ENCODE measurements at places on chromosomes 6 and 20.

GRCh38 chr6:113719545-113719944, 137.6 kb upstream of the MARCKS start:
- DNase-seq = no peak

DNA sequence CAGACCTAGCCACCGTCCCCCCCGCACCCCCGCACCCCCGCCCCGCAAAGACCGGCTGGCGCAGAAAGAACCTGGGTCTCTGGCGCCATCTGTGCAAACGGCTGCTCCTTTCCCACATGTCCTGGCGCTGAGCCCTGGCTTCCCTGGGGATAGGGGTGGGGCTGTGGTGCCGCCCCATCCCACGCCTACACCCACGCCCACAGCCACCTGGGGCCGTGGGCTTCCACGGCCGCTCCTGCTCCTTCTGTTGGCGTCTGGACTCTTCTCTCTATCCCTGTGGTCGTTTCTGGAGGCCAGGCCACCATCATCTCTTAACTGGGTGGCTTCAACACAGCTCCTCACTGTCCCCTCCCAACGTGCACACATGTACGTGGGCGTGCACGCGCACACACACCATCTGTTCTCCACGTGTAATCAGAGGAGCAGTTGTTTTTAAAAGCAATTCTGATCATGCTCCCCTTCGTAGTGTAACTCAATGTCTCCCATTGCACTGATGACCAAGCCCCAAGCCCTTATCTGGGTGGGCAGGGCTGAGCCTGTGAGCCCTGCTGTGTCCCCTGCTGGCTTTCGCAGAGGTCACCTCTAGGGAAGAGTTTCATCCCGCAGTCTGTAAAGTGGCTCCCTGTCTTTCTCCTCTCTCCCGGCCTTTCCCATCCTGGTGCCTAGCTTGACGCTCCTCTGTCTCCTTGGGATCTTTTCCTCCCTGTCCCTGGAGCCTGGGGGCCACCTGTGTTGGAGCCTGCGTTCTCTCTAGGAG, 31.9 kb upstream of the FAM83D start:
- no peak for DNase-seq

DNA sequence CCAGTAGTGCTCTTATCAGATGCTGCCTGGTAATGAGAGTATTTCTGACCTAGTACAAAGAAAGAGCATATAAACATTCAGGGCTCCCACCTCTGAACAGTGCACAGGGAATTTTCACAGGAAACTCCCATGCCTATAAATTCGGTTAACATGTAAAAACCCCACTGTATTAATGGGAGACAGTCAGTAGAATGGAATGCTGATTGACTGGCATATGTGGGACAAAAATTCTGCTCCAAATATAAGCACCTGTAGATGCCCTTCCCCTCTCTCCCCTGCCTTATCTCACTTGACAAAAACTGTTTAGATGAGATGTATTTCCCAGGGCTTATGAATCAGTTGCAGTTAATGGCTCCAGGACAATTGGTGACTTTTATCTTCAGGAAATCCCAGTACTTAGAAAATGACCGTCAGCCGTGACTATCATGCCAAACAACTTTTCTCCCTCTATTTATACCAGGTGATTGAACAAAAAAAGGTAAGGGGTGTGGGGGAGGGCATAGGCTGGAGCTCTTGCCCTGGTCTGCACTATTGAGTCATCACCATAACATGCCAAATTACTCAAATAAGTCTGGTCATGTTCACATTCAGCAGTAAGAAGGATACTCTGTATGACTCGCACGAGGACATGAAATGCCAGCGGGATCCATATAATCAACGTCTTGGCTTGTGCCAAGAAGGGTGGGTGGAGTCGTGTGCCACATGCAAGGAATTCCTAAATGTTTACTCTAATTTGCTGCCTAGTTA, 176.4 kb upstream of the BMP2 start:
- no peak for DNase-seq

DNA sequence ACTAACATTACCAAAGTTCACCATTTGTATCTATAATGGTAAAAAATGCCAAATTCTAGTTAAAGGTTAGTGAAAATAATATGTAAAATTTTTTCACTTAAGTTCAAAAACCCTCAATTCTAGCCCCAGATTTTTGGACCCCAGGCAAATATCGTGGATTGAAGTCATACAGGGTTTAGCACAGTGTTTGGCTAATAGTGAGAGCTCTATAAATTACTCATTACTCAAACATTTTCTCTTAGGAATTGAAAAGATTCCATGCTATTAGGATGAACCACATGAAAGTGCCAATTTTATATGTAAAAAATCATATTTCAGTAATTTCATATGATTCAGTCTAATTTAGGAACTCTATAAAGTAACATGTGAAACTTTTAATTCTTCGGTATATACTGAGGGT, 170.3 kb upstream of the PREP start:
- DNase-seq = no peak

DNA sequence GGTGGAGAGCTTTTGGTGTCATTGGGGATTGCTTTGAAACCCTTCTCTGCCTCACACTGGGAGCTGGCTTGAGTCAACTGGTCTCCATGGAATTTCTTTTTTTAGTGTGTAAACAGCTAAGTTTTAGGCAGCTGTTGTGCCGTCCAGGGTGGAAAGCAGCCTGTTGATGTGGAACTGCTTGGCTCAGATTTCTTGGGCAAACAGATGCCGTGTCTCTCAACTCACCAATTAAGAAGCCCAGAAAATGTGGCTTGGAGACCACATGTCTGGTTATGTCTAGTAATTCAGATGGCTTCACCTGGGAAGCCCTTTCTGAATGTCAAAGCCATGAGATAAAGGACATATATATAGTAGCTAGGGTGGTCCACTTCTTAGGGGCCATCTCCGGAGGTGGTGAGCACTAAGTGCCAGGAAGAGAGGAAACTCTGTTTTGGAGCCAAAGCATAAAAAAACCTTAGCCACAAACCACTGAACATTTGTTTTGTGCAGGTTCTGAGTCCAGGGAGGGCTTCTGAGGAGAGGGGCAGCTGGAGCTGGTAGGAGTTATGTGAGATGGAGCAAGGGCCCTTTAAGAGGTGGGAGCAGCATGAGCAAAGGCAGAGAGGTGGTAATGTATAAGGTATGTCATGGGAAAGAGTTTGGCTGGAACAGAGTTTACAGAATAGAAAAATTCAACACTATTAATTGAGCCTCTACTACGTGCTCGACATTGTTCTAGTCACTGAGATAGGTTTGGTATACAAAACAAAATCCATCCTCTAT, 31.2 kb downstream of the SRSF3 start:
- DNase-seq = no peak

DNA sequence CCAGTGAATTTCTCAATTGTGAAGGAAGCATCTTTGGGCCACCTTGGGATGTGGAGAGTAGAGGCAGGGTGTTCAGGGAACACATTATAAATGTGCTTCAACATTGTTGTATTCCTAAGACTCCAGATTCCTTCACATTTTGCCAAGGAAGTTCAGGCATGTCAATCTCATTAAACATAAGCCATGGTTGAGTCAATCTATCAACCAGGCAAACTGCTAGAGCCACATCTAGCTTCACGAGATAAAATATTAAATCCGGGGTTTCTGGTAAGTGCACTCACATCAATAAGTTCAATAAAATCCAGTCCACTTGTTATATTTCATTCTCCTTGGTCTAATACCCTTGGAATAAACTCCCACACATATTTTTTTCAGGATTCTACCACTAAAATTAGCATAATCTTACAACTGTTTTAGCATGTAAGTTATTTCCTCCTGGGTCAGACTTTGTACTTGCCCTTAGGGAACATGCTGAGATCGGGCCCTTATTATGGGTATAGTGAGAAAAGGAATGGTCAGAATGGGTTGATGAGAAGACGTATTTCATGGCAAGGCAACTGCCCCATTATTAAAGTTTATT, 93.6 kb downstream of the ADTRP start:
- no peak for DNase-seq

DNA sequence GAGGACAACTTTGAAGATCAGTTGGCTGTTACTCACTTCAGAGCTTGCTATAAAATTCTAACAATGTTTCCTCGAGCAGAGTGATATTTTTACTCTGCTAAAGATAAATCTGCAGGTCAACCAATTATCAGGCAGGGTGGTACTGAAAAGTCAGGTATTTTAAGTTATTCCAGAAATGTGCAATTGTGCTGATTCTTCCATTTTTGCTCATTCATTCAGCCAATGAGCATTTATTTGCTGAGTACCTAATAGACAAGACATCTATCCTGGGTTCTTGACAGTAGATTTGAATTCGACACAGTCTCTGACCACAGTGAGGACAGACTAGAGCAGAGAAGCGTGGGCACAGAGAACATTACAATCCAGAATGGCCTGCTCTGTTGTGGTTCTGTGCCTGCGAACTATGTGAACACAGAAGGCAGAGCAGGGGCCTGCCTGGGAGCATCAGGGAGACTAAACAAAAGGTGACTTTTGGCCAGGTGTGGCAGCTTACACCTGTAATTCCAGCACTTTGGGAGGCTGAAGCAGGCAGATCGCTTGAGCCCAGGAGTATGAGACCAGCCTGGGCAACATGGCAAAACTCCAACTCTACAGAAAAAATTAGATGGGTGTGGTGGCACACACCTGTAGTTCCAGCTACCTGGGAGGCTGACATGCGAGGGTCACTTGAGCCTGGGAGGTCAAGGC, 14.8 kb downstream of the TPMT start:
- no peak for DNase-seq

- no peak for DNase-seq
Measured at GRCh38 chr6:52496631-52497030, 76.5 kb downstream of the EFHC1 start.

- DNase-seq = peak; percentile 40
Measured at GRCh38 chr6:21587179-21587960, 6.2 kb upstream of the SOX4 start.

GRCh38 chr6:42365021-42365420, 86.7 kb downstream of the TRERF1 start:
- no peak for DNase-seq

GRCh38 chr6:54935739-54936138, 89.2 kb downstream of the FAM83B start:
- DNase-seq = no peak

GRCh38 chr6:20632696-20633095, 98.4 kb downstream of the CDKAL1 start:
- DNase-seq = no peak

GRCh38 chr6:148177589-148178233, 164.9 kb upstream of the SASH1 start:
- peak; percentile 51 for DNase-seq

GRCh38 chr6:166318649-166319600, 10.7 kb upstream of the PRR18 start:
- no peak for DNase-seq

GRCh38 chr6:28979679-28980078, 25.4 kb downstream of the ZNF311 start:
- DNase-seq = no peak

DNA sequence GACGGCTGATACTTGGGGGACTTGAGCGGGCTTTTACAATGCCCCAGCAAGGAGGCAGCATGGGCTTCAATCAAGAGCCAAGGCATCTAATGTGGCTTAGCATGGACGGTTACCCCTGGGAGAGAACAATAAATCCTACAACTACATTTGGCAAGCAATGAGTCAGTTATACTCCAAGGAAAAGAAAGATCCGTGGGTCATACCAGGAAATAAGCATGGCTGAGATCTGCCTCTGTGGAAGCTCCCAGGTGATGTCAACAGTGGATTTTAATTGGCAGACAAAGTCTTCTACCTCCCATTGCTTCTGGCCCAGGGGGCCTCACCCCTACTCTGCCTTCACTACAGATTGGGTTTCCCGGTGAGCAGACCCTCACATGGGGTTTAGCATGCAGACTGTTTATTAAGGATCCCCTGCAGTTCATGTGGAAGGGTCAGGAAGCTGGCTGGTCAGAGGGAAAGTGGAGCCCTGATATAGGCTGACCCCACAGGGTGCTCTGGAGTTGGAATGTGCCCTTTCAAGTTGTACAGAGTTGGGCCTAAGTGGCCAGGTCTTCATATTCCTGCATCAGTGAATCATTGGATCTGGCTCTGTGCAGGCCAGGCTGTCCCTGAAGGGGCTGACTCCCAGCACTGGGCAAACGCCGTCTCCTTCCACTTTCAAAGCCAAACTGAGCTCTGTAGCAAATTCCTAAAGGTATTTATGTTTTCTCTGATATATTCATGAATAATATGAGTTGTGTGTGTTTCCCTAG, 91.3 kb upstream of the GGTLC1 start:
- DNase-seq = no peak

DNA sequence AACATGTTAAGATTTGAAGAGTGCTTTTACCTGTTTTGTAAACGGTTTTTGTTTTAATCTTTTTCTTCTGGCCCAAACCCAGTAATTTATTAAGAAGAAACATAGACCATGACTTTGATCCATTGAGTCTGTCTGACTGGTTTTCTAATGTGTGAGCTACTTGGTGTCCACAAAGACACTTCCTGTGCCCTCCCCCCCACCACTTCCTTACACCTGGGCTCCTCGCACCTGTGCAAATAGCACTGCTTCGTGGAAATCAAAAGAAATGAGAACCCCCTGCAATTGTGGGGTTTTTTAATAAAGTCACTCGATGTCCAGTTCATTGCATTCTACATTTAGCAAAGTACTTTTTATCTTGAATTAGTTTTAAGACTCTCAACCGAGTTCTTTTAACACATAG, 65.5 kb downstream of the SMOC2 start:
- no peak for DNase-seq

- no peak for DNase-seq
Measured at GRCh38 chr6:135305684-135306083, 124.6 kb downstream of the MYB start.

DNA sequence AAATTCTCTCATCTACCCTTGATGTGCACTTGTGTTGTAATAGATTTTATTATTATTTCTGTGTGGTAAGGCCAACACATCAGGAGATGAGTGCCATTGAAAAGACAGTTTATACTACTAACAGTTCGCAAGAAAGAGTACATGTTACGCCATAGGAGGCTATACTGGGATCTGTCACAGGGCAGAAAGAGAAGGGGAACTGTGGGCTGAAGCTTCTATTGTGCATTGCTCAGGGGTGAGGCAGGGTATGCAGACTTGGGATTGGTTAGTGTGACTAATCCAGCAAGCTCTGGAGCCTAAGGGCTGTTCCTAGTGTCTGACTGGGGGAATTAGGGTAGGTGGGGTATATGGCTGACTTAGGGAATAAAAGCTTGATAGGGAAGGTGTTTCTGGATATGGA, 50.9 kb downstream of the GPR63 start:
- no peak for DNase-seq

- DNase-seq = peak; percentile 62
Measured at GRCh38 chr6:7086488-7086887, 21.3 kb upstream of the RREB1 start.

- DNase-seq = peak; percentile 76
Measured at GRCh38 chr6:75602246-75603105, 796 bp downstream of the SENP6 start.

Data from stimulated activated CD4-positive, alpha-beta T cell treated with anti-CD3 and anti-CD28 coated beads, Interleukin-15, amount 100 ng/mL, for 24 hours (primary cell).